ENCODE measurements at places on chromosomes 5 and 9.

- DNase-seq, result no peak
Observed at GRCh38 chr9:4333787-4334186, 33.9 kb upstream of the GLIS3 start.

DNA sequence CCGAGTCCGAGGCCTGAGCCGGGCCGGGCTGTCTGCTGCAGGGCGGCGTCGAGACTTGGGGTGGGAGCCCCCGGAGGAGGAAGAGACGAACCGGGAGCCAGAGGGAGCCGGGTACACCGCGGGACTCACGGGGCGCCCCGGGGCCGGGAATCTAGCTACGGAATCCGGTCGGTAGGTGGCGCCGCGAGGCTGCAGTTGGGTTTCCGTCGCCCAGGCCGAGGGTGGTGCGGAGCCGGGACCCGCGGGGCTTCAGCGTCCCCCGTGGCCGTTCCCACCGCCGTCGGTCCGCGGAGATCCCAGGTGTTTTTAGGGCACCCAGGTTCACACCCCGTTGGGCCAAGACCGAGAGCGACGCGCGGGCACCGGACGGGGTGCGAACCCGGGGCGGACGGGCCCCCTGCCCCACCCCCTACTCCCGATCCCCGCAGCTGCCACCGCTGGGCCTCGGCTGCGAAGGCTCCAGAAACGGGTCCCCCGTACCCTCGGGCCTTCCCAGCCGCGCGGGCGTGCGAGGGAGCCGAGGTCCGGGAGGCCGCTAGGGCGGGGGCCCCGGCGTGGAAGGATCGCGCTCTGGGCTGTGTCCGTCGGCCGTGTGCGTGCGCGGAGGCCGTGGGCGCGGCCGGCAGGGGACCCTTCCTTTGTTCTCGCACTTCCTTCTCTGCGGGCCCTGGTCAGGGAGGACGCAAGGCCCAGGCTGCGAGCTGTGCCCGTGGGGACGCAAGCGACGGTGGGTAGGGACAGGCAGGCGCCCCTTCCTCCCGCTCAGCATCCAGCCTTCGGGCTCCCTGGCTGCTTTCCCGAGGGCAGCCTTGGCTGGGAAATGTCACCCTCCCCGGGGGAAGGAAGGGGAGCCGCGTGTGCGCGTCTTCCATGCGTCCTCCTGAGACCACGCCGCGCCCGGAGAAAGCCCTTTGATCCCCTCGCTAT, 146.6 kb downstream of the GAPVD1 start:
- DNase-seq, result peak; percentile 72

GRCh38 chr9:105835721-105836120, 141.4 kb downstream of the TMEM38B start:
- no peak for DNase-seq

DNA sequence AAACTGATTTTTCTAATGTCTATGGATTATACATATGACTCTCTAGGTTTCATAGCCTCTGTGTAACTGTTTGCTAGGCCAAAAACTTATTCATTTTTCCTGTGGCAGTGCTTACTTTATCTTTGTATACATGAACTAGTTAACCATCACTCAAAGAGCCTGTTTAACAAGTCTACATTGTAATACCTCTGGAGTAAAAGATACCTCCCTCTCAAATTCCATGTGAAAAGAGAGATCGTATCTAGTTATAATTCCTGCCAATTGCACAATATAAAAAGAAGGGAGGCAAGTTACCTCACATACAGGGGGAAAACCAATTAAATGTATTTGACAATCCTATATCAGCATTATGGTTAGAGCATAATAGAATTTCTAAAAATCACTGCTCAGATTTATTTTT, 271.9 kb upstream of the ST8SIA4 start:
- no peak for DNase-seq

GRCh38 chr9:111621895-111622480, 9.1 kb upstream of the DNAJC25 start:
- peak; percentile 24 for DNase-seq

GRCh38 chr9:114397219-114397847, 9.6 kb upstream of the AKNA start:
- no peak for DNase-seq

DNA sequence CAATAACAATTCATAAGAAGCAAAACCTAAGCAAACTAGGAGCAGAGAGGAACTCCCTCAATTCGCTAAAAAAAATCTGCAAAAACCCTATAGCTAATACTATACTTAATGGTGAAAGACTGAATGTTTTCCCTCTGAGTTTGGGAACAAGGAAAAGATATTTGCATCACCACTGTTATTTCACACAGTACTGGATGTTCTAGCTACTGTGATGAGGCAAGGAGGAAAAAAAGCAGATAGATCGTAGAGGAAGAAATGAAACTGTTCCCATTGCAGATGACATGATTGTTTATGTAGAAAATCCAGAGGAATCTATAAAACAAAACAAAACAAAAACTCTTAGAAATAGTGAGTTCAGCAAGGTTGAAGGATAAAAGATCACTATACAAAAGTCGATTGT, 116.7 kb downstream of the PHF2 start:
- no peak for DNase-seq

- no peak for DNase-seq
Observed at GRCh38 chr5:159972538-159973362, 36.2 kb upstream of the TTC1 start.

DNA sequence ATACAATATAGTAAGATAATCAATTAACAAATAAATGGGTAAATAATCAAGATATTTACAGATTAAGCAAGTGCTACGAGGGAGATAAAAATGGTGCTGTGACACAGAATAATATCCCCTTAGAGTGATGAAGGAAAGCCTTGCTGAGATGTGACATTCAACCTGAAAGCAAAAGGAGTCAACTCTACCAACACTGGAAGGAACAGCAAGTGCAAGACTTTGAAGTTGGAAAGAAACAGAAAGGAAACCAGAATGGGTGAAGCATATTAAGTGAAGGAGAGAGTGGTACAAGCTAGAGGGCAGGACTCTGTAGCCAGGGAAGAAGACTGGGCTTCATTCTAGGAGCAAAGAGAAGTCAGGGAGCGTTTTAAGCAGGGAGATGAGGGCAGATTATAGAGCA, 12.2 kb upstream of the MEGF9 start:
- no peak for DNase-seq

- DNase-seq, result no peak
Observed at GRCh38 chr5:10977011-10977410, 216.0 kb upstream of the DAP start.

- DNase-seq, result peak; percentile 65
Observed at GRCh38 chr5:140145818-140146522, 20.2 kb downstream of the IGIP start.

- no peak for DNase-seq
Observed at GRCh38 chr9:82164159-82164558, 175.6 kb downstream of the SPATA31D1 start.

DNA sequence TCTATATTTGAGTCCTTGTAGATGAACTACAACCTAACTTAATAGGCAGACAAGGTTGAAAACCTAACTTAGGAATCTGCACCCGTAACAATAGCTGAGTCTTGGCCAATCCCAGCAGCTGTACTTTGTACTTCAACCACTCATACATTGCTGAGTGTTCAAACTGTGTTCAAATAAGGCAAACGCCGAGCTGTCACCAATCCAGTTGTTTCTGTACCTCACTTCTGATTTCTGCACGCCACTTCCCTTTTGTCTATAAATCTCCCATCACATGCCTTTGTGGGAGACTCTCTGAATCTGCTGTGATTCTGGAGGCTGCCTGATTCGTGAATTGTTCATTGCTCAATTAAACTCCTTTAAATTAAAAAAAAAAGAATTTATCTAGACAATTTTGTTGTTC, 167.8 kb upstream of the TUT7 start:
- DNase-seq, result no peak

DNA sequence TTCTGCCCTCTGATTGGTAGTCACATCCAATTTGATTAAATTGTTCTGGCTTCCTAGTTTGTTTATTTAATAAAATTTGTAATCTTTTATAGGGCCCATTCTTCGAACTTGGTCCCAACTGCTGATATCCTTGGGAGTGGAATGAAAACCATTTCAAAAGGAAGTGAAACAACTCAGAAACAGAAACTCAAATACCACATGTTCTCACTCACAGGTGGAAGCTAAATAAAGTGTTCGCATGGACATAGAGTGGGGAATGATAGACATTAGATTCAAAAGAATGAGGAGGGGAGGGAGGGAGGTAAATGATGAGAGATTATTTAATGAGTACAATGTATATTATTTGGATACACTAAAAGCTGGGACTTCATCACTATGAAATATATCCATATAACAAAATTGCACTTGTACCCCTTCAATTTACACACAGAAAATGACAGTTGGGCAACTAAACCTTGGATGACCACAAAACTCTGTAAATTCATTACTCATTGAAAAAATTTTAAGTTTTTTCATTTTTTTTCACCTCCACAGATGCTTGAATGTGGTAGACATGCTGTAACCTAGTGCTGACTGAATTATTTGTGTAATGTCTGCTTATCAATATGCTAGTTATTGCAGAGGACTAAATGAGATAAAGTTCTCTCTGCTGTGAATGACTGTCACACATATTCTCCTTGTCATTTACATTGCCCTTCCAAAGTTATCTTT, 16.0 kb downstream of the ATP10B start:
- no peak for DNase-seq

DNA sequence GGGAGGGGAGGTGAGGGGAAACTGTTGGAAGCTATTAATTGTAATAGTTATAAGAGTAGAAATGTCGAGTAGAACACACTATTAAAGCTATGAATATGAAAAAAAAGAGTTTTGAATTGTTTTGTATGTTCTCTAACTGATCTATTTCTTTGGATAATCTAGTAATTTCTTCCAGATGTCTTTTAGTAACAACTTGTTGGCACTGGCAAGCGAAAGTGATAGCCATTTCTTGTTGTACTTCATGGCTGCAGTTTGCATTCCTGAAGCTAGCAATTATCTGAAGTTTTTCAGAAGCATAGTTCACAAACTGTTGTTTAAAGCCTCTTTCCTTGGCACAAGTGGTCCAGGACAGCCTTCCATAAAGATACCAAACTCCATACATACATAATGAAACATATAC, 49.4 kb upstream of the SPATA31C2 start:
- DNase-seq, result peak; percentile 57

GRCh38 chr5:127568166-127568565, 50.7 kb downstream of the PRRC1 start:
- no peak for DNase-seq

DNA sequence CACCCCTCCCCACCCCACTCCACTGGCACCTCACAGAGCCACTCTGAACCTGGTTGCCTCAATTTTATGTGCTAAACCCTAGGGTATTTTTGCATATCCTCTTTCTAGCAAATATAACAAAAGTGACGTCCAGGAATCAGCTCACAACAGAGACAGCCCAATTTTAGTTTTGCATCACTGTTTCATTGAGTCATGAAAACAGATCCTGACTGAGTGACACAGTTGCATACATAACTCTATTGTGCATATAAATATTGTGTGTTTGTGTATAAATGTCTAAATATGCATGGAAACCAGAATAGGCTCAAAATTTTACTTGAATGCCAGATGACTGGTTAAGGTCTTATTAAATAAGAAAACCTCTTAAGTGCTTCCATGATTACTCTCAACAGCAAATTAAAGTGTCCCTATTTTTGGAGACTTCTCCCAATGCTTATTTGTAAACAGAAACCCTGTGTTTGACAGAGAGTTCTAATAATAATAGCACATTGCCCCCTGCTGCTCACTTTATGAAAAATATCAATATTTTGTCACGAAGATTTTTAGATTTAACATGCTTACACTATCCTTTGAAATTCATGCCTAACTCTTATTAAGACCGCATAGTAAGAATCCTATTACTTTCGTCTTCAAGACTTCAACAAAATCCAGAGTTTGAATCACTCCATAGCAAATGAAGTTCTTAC, 75.5 kb upstream of the PRRC1 start:
- peak; percentile 12 for DNase-seq

DNA sequence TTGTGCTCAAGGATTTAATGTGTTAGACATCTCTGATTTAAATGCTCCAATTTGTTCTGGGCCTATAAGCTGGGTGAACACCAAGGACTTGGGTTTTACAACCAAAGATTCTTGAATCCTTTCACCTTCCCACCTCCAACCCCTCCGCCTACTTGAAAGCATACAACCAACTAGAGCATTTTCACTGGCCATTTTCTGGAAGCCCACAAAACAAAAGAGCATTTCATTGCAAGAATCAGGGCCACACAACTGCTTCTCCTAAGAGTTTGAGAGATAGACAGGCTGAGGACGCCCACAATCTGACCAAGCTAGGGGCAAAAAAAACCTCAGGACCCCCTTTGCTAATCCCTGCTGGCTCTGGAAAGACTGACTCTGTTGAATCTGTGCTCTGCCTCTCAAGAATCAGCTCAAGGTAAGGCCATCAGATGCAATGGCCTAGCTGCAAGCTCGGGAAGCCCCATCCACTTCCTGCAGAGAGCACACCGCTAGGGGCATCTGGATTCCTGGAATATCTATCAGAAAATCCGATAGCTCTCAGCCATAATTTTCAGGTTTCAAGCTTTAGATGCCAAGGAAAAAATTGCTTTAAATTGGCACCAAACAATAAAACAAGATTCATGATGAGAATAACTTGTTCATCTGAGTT, 57.7 kb downstream of the RETREG1 start:
- no peak for DNase-seq

GRCh38 chr5:177959315-177959714, 36.7 kb downstream of the PROP1 start:
- DNase-seq, result no peak

DNA sequence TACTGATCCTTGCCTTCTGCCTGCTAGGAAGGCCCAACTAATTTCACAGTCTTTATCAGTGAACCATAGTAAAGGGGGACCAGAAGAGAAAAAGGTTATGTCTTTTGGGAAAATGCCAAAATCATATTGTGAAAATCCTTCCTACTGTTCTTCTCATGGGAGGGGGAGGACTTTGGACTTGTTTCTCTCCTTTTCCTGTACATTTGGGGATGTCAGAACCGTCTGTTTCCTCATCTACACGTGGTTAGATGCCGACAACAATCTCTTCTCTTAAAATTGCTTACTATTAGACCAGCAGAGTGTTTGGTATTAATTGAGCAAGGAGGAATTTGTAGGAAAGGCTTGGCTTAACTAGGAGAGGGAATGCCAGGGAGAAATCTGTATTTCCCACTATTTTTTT, 77.2 kb downstream of the TMC1 start:
- DNase-seq, result no peak

GRCh38 chr9:84669288-84670137, at the start of gene NTRK2:
Gene NTRK2 (plus strand): TSS chr9:84669729. CDS start chr9:84670749, 1,020 bp downstream.
- DNase-seq, result peak; percentile 23

DNA sequence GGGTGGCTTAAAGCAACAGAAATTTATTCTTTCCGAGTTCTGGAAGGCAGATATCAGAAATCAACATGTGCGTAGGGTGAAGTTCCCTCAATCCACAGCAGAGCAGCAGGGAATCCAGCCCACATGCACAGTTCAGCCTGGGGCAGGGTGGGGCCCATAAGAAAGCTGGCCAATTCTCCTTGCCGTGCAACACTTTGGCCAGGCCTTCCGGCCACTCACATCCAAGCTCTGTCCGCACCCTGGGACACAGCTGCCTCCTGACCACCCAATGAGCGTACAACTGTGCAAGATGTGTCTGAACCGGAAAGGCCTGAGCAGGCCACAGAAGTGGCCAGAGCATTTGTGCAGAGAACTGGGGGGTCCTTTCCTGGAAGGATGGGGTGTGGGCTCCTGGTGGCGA, 274.9 kb downstream of the GADD45G start:
- no peak for DNase-seq

All from fibroblast of skin of right quadriceps (primary cell).